ENCODE measurements at places on chromosomes 5 and 9.

- peak; percentile 55 for DNase-seq
Observed at GRCh38 chr9:136694163-136694871, 7.1 kb upstream of the AGPAT2 start.

DNA sequence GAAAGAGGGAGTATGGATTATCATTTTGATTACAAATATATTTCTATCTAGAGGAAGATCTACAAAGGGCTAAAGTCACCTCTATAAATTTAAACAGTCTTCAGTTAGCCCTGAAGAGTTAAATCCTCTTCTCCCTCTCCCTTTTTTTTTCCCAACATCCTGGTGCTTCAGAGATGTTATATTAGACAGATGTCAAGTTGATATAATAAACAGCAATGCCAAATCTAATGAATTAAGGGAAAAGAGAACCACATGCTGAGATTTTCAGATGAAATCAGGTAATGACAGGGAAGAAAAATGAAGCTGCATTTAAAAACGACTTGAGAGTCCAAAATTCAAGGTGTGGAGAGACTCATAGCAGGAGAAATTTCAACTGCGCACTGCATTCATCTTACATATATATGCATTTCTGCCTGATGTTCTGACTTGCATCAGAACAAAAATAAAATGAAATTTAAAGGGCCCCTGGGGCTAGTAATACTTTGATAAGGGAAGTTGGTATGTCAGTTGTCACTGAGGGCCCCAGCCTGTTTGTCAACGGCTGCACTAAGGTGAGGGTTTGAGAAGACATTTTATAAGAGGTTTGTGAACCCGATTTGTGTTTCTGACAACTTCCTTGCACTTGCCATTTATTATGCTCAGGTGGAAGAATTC is 338.9 kb upstream of the PANK3 start:
- no peak for DNase-seq

GRCh38 chr5:175123542-175123941 is 320.4 kb downstream of the DRD1 start:
- DNase-seq: no peak

GRCh38 chr5:115946655-115947054 is 15.6 kb upstream of the LVRN start:
- no peak for DNase-seq

GRCh38 chr9:34362614-34363214 is 14.0 kb downstream of the MYORG start:
- no peak for DNase-seq

- DNase-seq: no peak
Observed at GRCh38 chr9:93118863-93119702, 15.0 kb downstream of the NINJ1 start.
